NCI-H2171 (cell line): ENCODE measurements at places on chromosomes 4 and X.

DNA sequence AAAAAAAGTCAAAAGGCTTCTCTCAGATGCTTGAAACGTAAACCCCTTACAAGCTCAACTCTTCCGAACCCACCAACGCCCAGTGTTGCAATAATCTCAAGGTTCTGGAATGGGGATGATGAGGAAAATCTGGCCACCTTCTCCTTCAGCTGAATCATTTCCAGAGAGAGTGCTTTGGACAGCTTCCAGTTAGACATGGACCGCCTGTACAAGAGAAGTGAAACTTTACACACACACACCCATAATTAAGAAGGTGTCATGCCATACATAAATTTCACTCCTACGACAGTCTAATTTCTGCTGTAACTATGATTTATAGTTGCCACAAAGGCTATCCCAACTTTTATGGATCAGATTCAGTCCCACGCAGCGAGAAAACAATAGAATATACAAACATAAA is 72.3 kb downstream of the PRKG2 start:
- no peak for DNase-seq

DNA sequence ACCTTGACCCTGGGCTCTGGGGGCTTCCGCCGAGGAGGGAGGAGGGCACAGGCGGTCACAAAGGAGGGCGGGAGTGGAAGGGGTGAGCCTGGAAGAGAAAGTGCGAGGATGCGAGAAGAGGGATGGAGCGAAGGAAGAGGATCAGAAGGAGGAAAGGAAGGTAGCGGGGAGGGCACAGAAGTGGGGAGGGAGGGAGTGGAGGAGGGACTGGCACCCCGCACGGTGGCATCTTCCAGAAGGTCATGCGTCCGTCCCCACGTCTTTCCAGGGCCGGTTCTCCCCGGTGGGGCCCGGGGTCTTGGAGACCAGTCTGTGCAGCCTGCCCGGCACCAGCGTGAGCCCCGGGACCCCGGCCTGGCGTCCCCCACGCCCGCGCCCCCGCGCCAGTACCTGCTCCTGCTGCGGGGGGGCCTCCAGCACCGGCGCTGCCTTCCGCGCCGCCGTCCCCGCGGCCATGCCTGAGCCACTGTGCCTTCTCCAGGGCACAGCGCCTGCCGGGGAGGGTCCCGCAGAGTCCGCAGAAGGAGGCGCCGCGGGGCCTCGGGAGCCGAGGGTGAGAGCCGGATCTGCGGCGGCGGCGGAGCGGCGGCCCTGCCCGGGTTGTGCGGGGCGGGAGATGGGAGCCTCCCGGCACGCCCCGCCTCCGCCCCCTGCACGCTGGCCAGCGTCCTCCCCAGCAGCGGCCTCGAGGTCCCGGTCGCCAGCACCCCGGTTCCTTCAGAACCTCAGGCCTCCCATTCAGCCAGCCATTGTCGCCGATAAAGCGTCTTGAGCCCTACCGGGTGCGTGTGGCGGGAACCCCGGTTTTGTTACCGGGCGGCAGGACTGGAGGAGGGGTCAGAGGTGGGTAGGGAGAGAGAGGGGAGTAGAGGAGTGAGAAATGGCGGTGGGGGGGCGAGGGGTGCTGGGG is at the start of gene RNF175:
Gene RNF175, minus strand, starts transcription at position 618 of the 910 bp plus-strand sequence. Its CDS starts 162 bp downstream, at position 456.
- DNase-seq, result no peak

DNA sequence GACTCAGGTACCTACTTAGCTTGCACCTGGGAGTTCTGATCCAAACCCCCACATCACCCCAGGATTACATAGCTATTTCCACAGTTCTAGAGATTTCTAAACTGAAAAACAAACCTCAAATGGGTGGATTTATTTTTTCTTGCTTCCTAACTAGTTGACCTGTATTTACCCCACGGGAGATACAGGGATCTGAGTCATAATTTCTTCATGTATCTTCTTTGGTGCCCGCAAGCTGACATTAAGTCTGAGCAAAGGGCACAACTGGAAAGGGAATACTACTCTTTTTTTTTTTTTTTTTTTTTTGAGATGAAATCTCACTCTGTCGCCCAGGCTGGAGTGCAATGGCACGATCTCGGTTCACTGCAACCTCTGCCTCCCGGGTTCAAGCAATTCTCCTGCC is 10.0 kb upstream of the ELOVL6 start:
- DNase-seq, result no peak

DNA sequence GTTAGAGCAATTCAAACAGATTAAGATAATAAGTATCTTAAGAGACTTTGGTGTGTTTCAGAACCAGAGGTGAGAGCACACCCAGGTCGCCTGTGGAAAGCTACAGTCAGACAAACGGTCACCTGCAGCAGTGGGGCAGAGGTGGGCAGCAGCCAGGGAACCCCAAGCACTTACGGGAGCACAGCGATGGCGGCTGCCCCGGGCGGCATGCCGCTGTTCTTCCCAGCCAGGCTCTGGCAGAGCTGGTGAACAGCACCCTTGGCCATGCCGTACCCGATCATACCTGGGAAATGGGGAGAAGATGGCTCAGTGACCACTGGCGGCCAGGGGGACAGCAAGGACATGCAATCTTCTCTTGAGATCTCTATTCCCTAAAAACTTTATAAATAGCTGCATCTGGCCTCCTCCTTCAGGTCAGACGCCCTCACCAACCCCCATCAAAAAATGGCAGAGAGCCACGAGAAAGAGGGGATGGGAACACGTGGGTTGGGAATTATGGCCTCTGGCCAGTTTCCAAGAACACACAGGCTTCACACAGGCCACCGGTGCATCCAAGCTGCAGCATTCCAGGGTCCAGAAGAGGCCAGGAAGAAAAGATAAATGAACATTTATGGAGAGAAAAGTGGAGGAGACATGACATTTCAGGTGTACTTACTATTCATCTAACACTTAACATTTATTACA is 19.7 kb downstream of the QDPR start:
- DNase-seq, result no peak

DNA sequence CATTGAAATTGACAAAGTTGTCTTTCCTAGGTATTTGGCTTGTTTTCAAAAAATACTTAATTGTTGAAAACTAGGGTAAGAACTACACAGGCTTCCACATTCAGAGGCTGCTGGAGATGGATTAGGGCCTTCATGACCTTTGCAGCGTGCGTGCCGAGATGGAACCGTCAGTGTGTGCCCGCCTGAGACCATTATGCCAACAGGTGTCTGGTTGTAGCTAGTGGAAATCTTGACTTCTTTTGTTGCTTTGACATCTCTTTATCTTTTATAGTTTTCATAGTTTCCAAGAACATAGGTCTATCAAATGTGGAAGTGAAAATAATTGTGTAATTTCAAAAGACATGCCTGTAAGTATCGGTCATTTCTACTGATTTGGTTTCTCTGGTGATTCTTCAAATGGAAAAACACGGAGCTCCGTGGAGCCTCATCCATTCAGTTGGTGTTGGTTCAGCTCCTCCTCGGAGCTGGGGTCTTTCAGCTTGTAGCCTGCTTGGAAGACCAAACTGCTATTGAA is 38.9 kb upstream of the CLCN4 start:
- no peak for DNase-seq

DNA sequence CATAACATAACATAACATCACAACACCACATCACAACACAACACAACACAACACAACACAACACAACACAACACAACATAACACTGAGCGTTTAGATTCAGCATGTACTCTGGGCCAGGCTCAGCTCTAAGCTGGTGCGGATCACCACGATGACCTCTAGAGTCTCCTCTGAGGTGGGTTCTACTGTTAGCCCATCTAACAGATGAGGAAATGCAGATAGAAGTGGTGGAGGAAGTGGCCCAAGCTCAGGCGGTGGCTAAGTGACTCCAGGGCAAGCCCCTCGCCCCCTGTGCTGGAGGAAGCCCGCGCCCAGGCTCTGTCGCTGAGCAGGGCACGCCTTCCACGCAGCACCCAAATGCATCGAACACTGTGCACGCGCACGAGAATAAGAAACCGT is 45.3 kb upstream of the CDKN2AIP start:
- DNase-seq, result no peak

DNA sequence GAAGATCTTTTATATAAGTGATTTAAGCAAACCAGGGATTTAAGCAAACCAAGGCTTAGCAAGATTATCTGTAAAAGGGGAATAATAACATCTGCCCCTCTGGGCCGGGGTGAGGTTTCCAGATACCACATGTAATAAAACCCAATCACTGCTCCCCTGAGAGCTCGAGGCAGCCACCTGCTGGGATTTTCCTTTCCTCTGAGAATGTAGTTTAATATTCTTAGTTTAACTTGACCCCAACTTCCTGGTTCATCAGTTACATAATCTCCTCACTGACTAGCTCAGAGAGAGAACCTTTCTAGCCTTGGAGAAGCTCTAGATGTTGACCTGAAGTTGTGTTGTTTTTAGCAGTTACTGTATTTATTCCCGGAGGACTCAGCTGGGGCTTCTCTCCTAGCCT is 322.4 kb downstream of the ARHGAP10 start:
- DNase-seq, result peak; percentile 67

GRCh38 chr4:70992391-70992881 is 1.0 kb upstream of the DCK start:
- peak; percentile 6 for DNase-seq

DNA sequence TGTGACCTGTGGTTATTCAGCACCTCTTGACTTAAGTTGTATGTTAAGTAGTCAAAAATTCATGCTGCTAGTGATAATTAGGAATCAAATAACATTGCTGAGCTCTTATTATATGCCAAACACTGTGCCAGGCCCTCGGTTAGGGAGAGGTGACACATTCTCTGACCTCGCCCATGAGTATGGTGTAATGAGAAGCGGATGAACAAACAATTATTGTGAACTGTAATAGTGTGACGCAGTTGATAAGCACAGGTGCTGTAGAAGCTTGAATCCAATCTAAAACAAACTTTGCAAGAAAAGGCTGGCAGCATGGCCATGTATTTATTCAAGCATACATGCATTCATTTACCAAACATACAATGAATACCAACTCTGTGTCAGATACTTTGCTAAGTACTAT is 303.5 kb upstream of the HS3ST1 start:
- no peak for DNase-seq

GRCh38 chrX:57595381-57595811 is 3.6 kb downstream of the ZXDB start:
- DNase-seq, result no peak

- DNase-seq, result no peak
Measured at GRCh38 chrX:2342874-2343273, 157.9 kb downstream of the DHRSX start.

GRCh38 chr4:148108766-148109165 is 333.4 kb downstream of the NR3C2 start:
- no peak for DNase-seq

- no peak for DNase-seq
Measured at GRCh38 chr4:159298502-159298901, 195.6 kb downstream of the RAPGEF2 start.

DNA sequence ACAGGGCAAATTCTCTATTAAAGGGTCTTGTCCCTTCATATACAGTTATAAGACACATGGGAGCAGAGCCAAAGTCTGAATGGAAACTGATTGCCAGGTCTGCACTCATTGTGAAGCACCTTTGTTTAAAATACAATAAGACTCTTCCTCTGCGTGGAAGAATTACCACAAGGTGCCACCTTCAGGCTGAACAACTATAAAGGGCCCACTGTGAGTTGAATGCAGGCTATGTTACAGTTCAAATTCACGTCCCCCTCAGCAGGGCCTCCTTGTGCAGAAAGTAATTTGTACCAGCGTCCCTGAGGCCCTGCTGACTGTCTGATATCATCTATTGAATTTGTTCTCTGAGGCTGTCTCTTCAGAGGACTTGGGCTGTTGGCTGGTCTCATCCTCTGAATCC is 225.8 kb upstream of the TEX13C start:
- no peak for DNase-seq

- no peak for DNase-seq
Measured at GRCh38 chr4:41448934-41449333, 89.0 kb upstream of the LIMCH1 start.

DNA sequence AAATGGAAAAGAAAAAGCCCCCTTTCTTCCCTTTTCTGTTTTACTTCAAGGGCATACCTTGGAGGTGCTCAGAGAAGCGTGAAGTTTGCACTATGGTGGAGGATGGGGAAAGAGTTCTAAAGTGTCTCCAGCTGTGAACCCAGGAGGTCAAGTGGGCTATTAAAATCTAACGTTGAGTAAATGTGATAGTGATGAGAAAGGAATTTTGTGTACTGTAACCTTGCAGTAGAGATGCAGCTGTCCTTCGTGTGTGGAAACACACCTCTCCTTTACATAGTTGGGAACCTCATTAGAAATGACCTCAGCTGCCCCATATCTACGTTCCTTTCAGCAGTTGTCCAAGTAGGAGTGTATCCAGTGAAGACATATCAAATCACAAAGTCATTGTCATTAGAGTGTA is 26.5 kb downstream of the ADH5 start:
- DNase-seq, result no peak

DNA sequence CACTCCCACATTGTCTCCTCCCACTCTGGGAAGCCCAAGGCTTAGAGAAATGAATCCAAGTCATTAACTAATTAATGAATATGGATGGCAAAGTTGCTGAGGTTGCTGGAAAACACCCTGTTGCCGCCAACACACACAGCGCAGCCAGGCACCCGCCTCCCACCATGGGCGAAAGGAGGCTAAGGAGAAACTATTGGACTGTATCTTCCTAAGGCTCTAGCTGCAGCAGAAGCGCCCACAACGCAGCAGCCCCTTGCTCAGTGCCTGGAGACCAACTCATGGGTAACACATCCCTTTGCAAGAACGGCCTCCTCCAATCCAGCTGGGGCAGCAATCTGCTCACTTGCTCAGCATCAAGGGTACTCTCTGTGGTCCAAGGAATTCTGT is 34.2 kb downstream of the TSC22D3 start:
- no peak for DNase-seq

DNA sequence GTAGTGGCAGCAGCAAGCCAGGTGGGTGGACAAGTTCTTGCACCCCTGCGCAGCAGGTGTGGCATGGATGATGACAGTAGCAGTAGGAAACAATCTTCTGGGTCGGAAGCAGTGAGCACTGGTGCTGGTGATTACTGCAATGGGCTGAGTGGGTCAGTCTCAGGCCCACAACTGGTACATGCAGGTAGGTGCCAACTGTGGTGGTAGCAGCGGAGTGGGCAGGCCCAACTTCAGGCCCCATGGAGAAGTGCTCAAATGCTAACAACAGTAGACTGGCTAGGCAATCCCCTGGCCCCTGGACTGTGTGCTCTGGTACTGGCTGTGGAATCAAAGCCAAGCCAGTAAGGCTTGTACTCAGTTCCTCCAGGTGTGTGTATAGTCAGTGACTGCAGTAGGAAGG is 413.7 kb downstream of the PDGFC start:
- DNase-seq, result no peak

DNA sequence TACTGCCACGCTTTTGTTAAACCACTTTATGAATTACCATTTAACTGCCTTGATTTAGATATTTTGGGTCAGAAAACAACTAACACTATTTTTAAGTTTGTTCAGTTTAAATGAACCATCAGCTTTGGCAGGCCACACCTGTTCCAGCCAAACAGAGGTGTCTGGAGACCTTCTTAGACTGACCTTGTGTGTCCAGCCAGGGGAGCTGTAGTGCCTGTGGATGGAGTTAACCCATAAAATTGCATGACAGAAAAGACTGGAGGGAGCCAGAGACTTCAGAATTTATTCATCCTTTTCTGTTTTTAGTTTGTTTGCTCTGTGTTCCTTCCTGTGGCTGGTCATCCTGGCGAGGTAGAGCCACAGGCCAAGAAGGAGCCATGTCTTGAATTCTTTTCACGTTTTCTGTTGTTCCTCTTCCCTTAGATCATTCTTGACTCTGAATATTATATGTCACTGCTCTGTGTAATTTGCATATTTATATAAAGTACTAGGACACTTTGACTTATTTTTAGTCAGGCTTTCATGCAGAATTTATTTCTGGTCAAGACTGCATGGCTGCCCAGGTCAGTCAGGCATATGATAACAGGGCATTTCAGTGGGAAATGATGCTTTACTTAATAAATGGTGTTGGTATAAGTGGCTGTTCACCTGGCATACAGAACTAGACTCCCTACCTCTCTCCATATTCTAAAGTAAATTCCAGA is 26.7 kb downstream of the HERC3 start:
- DNase-seq, result no peak

- DNase-seq, result no peak
Measured at GRCh38 chr4:24527371-24527770, 57.0 kb downstream of the DHX15 start.
